ENCODE measurements at places on chromosomes 3 and 15.
A peak's percentile ranks its signal among the peaks of the same experiment; 100 is the strongest.

- DNase-seq = no peak
These were observed 199.0 kb upstream of the SLITRK3 start for GRCh38 chr3:165395188-165395587.

DNA sequence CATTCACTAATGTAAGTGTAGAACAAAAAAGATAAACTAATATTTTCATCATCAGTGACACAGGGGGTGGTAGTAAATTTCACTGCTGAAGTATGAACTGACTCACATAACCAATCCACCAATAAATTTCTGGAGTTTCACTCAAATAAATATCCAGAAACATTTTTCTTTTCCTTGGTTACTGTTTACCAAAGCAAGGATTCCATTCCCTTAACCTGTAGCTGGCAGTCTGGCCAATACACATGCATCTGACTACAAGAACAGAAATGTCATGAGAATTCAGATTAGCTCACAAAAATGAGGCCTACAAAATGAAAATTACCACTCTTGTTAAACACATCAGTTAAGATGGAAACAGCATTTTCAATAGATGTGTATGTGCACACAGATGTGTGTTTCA, 80.3 kb downstream of the STAG1 start:
- no peak for DNase-seq

- DNase-seq = no peak
These were observed 1.7 kb downstream of the CMTM8 start for GRCh38 chr3:32240159-32240545.

GRCh38 chr15:92288755-92289154, 104.9 kb upstream of the ST8SIA2 start:
- DNase-seq = no peak

- DNase-seq = no peak
These were observed 359.3 kb downstream of the RORA start for GRCh38 chr15:60869851-60870250.

DNA sequence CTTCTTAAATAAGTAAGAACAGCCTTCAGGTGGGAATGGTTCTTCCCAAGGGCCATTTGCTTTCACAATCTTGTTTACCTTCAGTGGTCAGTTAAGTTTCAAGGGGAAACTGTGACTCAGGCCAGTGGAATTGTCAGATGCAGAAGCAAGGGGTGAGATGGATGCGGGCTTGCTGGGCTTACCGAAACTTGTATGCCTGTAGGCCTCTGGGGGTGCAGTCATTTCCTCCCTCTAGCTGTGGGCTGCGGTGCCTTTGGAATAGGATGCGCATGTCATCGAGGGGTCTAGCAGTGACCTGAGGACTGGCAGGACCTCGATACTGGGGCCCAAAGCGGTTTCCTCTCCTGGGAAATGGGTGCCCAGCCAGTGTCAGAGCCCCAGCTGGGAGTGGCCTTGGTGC, 121.6 kb downstream of the EEFSEC start:
- peak; percentile 44 for DNase-seq

DNA sequence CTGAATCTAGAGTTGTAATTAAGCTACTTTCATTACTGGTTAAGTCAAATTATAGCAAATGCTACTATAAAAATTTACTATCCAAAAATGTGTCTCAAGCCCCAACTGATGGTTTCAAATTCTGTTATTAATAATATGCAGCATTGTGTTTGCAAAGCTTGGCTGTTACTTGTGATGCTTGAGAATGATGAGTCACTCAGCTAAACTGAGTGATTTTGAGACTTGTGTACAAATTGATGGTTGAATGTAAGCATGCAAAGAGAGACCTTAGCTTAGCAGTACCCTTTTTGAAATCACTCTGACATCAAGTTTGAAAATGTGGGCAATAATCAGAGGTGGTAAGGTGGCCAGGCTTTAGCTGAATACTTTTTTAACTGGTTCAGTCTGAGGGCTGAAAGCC, 27.6 kb downstream of the OPA1 start:
- DNase-seq = no peak

GRCh38 chr15:79218588-79219200, 63.8 kb upstream of the ANKRD34C start:
- no peak for DNase-seq

DNA sequence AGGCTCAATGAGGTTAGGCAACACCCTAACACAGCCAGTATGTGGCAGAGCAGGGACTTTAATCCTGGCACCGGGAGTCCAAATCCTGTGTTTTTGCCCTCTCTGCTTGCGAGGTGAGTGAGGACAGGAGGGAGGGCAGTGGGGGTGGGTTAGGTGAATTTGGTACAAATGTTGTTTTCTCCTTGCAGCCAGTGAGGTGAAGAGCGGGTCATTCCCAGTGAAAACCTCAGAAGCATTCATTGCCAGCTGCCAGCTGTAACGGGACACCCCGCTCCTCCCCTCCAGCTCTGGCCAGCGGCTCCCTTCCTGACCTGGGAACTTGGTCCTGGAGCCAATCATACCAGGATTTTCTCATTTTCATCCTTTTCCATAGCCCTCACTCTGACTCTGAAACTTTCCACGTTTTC, 45.7 kb upstream of the RAB6B start:
- DNase-seq = no peak

- no peak for DNase-seq
These were observed 4.1 kb downstream of the GAP43 start for GRCh38 chr3:115627180-115628074.

GRCh38 chr3:43960448-43960840, 269.7 kb downstream of the ABHD5 start:
- DNase-seq = no peak

- DNase-seq = no peak
These were observed 6.4 kb upstream of the EID1 start for GRCh38 chr15:48871542-48871941.

GRCh38 chr15:47945872-47946650, 174.7 kb upstream of the SLC24A5 start:
- DNase-seq = no peak

- DNase-seq = no peak
These were observed 274.3 kb downstream of the SUCLG2 start for GRCh38 chr3:67380118-67380517.

- DNase-seq = no peak
These were observed 8.2 kb downstream of the IGDCC3 start for GRCh38 chr15:65369651-65370050.

GRCh38 chr3:172258624-172259023, 189.6 kb downstream of the GHSR start:
- no peak for DNase-seq

- DNase-seq = no peak
These were observed 264.7 kb upstream of the NECTIN3 start for GRCh38 chr3:110806924-110807323.

GRCh38 chr3:159273608-159274007, 471.8 kb downstream of the MFSD1 start:
- DNase-seq = peak; percentile 28

DNA sequence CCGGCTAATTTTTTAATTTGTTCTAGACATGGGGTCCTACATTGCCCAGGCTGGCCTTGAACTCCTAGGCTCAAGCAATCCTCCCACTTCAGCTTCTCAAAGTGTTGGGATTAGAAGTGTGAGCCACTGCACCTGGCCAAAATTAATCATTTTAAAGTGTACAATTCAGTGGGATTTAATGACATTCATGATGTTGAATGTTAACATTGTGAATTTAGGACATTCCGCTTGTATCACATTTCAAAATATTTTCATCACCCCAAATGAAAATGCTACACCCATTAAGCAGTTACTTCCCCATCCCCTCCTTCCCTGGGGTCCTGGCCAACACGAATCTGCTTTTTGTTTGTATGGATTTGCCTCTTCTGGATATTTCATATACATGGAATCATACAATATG, 62.1 kb upstream of the CGNL1 start:
- DNase-seq = no peak

- no peak for DNase-seq
These were observed 69.9 kb upstream of the TP63 start for GRCh38 chr3:189561256-189561655.

- DNase-seq = no peak
These were observed 47.2 kb downstream of the PCSK6 start for GRCh38 chr15:101442272-101442671.

DNA sequence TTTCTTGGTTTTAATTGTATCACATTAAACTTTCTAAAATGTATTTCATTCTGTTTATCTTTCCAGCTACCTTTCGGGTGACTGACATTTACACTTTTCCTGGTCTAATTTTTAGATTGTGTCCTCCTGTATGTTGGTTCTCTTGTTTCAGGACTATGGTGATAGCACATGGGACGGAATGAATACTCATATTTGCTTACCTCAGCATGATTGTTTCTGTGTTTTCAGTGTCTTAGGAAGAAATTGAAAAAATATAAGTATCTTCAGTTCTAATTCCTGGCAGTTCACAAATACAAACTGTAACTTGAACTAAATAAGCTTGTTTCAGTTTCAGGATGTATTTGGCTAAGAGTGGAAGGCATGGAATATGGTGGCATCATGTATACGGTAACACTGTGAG, 80.1 kb upstream of the ROBO1 start:
- DNase-seq = no peak

DNA sequence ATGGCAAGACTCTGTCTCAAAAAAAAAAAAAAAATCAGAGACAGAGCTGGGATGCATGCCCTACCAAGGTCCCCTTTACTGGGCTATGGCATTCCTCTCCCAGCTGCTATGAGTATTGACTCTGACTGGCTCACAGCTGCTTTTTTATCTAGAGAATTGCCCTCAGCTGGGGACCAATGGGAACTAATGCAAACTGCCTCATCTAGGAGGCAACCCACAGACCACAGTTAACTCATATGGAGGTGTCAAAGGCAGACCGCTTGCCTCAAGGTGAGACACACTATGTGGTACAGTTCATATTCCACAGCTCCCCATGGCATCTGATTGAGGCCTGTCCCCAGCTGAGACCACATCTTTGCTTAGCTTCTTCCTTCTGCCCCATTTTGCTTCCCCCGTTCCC, 183.5 kb upstream of the EOMES start:
- no peak for DNase-seq

- no peak for DNase-seq
These were observed 44.4 kb upstream of the FAN1 start for GRCh38 chr15:30859091-30859874.

GRCh38 chr3:53773611-53774368, 72.4 kb downstream of the CHDH start:
- DNase-seq = peak; percentile 74

DNA sequence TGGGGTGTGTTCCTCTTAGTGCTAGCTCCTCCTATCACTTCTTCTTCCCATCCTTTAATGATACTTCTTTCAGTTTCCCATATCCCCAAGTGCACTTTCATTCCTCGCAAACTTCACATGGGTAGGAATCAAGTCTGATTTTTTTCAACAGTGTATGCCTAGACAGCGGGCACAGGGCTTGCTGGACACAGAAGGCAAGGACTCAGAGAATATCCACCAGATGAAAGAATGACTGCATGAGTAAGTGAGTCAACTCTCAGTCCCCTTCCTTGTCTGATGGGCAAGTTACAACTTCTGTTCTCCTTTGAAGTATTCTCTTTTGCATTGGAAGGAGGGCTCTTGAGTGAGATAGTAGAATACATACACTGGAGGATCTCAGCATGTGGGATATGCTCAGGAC, 3.1 kb upstream of the SQOR start:
- DNase-seq = no peak

DNA sequence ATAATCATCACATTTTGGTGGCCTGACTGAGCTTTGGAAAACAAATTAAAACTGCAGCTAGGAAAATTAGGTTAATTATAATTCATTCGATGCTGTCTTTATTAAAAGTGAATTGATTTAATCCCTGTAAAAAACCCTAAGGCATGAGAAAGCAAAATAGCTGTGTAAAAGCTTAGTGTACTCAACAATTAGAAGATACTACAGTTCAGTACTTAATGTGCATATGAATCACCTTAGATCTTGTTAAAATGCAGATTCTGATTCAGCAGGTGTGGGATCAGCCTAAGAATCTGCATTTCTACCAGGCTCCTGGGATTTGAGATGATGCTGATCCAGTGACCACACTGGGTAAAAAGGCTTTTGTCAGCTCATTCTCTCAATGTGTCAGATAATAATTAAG, 559.9 kb upstream of the GOLIM4 start:
- no peak for DNase-seq

DNA sequence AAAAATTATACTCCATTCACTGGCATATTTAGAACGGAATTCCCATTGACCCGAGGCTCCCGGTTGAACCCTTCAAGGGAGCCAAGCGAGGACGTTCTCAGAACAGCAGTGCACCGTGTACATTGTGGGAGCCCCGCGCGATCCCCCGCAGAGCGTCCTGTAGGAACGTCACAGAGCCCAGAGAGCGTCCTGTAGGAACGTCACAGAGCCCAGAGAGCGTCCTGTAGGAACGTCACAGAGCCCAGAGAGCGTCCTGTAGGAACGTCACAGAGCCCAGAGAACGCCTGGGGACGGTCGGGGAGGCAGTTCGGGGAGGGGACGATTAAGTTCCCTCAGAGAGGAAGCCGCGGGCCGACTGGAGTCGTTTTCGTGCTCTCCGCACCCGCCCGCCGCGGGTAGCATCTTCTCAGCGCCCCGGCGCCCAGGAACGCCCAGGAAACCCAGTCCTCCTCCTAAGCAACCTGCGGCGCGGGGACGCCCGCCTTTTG, 506 bp upstream of the ATP1B3 start:
- peak; percentile 74 for DNase-seq

DNA sequence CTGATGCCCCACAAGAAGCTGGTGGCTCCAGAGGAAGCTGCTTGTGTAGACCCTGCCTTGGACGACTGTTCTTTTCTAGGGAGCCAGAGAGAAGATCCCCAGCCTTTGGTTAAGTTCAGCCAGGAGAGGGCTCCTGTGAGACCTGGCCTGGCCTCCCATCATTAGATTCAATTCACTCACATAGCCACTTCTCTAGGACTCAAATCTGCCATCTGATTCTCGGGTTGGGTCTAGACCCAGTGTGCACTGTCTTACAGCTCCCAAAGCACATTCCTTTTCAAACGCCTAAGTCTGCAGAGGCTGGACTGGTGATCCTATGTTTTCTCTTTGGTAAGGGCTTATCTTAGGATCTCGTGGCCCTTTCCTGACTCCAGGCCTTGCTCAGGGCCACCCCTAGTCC, 81.7 kb upstream of the NPHP3 start:
- DNase-seq = no peak

- DNase-seq = no peak
These were observed 2.4 kb upstream of the COL6A5 start for GRCh38 chr3:130342821-130343661.

GRCh38 chr3:185549122-185549521, 3.3 kb downstream of the LIPH start:
- peak; percentile 92 for DNase-seq

DNA sequence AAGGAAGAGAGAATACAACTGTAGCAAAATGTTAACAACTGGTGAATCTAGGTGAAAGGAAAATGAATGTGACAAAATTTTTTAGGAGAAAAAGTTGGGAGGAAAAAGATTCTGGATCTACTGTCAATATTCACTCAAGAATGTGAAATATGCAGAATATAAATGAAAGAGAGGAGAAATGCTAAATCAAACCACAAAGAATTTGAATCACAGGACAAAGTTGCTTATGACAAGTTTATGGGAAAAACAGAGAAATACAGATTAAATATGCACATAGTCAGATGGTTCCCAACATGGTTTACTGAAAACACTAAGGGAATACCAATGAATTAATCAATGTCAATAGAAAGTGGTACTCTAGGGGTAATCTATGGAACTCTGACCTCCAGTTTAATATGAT, 27.6 kb downstream of the C3orf33 start:
- no peak for DNase-seq
